Non-pigmented ciliary epithelial cell (primary cell): ENCODE measurements at places on chromosomes 13 and 19.
A peak's percentile ranks its signal among the peaks of the same experiment; 100 is the strongest.

- no peak for DNase-seq
Measured at GRCh38 chr19:49551531-49551930, 23.7 kb downstream of the RCN3 start.

- DNase-seq, result peak; percentile 26
Measured at GRCh38 chr19:48646001-48646721, at the start of gene CA11. CA11 (minus strand) TSS chr19:48646187; CDS start chr19:48645632, 555 bp downstream.

DNA sequence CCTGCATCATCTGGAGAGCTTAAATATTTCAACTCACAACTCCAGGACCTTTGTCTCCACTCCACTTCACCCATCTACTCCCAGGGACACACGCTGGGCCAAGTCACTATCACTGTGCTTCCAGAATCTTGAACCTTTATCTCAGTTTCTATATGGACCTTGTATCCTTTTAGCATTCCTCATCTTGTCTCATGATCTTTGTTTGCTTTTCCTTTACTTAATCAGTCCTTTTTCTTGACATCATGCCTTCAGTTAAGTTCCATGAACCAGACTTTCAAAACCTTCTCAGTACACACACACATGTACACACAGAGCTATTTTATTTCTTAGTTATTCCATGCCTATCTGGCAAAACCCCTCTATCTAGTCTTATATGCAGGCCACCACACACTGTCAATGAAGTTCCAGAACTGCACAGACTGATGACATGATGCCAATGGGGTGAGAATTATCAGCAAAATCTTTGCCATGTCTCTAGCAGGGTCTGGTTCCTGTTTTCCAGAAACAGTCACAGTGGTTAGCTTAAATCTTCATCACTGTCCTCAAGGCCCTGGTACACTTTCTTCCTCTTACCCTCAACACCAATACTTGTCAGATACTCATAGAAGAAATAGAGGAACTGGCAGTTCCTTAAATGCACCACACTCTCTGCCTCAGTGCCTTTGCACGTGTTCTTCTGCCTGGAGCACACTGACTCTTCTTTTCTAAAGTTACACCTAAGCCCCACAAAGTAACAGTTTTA, 77.6 kb upstream of the STARD13 start:
- DNase-seq, result no peak

DNA sequence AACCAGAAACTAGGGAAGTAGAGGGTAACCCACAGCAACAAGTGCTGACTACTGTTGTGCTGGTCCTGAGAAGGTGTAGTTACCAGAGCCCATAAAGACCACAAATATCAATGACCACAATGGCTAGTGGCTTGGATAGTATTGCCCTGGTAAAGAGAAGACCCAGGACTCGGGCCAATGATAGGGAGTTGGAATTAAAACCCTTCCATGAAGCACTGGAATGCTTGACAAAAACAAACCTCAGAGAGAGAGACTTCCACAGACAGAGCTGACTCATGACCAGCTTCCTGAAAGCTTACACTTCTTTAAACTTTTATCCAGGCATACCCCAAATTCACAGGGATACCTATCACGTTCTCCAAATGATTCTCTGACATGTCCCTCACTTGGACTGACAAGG, 60.5 kb downstream of the WDR87 start:
- DNase-seq, result no peak

DNA sequence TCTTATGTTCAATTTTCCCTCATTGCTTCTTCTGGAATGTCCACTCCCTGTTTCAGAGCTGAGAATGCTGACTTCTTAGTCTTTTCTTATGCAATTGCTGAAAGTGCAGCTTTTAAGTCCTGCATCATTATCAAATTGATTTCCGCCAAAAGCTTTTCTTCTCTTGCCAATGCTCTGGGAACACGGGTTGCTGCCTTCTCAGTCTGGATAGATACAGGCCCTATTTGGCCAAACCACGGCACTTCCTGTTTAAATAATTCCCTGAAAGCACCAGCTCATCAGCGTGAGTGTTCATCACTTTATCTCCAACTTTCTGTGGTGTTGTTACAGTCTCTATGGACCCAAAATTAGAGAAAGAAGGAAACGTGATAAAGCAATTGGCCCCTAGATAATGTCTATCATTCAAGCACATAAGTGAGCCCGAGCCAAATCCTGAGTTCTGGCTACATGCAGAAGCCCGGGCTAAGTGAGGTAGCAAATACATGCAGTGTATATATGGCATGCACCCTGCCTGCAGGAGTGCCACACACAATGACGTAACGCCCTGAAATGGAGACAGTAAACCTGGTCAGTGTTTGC, 85.7 kb downstream of the CYSLTR2 start:
- no peak for DNase-seq
